ENCODE measurements at places on chromosomes 12 and 14. TPM values are rescaled to one million over a fixed set of nuclear protein-coding genes. Genes with fewer than 3 reads are reported as not detected.

The LBHD2 gene
- not detected for total RNA-seq

The TARBP2 gene
- total RNA-seq = 119 TPM

The FAIM2 gene
- total RNA-seq = not detected

The FOXA1 gene
- total RNA-seq = not detected

The PLCZ1 gene
- total RNA-seq = not detected

The TRPV4 gene
- not detected for total RNA-seq

The EML1 gene
- 19.2 TPM for total RNA-seq

The CLEC1B gene
- not detected for total RNA-seq

The MYH6 gene
- total RNA-seq = not detected

The GARIN6 gene
- total RNA-seq = not detected

The SERPINA10 gene
- not detected for total RNA-seq

The LRFN5 gene
- total RNA-seq = not detected

DNA sequence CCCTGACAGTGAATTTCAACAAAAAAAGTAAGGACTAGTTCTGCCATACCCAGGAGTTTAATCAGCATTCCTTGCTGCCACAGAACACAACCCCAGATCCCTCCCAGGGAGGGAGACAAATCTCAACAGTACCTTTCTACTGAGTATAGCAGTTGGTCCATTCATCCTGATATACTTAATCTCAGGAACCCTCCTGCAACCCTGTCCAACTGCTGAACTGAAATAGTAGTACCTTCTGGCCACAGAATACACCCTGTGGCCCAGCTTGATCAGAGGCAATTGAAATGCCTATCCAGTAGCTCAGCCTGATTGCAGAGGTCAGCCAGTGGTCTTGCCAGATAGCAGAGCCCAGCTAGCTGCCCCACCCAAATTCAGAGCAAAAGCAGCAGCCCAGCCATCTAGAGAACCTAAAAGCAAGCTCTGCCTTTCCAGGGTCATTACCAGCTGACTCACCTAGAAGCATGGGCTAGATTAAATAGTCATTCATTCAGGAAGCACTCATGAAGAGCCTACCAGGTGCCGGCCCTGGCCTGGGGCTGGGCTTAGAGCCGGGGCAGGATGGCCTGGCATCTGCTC lies 40.0 kb upstream of the RHOJ start:
- DNase-seq = no peak

GRCh38 chr12:105538880-105539279 lies 208.4 kb downstream of the C12orf75 start:
- DNase-seq = no peak

- peak; percentile 8 for DNase-seq
Observed at GRCh38 chr12:14810953-14811483, 3.0 kb downstream of the SMCO3 start.

DNA sequence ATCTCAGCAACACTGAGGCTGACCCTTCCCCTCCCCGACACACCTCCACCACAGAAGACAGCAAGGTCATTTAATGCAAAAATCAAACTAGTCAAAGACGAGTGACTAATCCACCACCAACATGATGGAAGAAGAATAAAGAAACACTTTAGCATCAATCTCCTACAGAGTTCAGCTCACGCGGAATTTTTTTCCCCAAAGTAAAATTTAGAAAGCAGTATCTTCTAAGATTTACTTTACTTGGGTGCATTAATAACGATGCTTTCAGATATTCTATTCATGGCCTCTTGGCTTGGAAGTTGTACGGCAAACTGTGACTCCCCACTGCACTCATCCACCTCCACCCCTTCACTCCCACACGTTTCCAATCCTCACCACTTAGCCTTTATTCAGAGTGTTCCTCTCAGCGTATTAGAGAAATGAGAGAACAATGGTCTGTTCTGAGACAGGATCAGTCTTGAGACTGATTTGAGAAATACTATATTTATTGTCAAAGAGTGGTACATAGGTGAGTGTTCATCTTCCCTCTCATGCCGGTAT lies 1.9 kb downstream of the EGLN3 start:
- DNase-seq = no peak

DNA sequence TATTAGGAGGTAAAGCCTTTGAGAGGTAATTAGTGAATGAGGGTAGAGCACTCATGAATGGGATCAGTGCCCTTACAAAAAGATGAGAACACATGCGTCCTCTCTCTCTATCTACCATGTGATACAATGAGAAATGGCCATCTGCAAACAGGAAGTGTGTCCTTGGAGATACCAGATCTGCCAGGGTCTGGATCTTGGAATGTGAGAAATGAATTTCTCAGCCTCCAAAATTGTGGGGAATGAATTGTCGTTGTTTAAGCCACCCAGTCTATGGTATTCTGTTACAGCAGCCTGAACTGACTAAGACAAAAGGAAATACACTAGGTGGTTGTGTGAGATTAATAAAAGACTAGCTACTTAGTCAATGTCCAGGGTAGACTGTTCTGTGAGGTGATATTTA lies 366.6 kb downstream of the NELL2 start:
- DNase-seq = no peak

- no peak for DNase-seq
Observed at GRCh38 chr12:125284945-125285685, 219.9 kb downstream of the AACS start.

- peak; percentile 50 for DNase-seq
Observed at GRCh38 chr12:92130999-92131398, 14.6 kb downstream of the BTG1 start.

GRCh38 chr12:21608196-21608595 lies 3.5 kb upstream of the GYS2 start:
- DNase-seq = no peak

DNA sequence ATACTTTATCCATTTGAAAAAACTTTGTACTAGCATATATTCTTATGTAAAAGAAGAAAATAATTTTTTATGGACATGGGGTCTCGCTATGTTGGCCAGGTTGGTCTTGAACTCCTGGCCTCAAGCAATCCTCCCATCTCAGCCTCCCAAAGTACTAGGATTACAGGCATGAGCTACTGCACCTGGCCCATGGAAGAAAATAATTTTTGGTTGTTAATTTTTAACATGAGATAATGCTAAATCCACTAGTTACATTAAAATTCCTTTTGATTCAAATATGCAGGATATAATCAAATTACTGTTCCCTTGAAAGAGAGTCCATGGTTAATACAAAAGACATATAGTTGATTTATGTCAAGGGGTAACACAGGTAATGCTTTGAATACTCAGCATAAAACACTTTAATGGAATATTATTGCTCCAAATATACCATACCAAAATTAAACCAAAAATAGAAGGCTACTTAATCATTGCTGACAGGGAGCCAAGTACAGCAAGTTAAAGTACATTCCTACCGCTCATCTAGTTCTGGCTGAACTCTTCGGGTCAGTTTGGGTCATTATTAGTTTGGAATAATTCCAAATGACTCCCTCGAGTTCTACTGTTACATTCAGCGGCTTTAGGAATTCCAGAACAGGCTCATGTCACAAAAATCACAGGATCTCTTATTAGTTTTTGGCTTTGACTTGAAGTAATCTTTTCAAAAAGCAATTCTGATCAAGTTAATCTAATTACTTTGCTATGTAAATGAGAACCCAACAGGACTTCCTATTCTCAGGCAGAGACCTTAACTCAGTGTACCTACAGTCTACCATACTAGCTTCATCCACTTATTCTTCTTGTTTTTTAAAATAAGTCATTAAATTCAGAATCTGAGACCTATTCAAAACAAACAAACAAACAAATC lies 6.1 kb downstream of the SOS2 start:
- DNase-seq = no peak

GRCh38 chr12:48302161-48302911 lies 48.4 kb downstream of the ZNF641 start:
- no peak for DNase-seq

DNA sequence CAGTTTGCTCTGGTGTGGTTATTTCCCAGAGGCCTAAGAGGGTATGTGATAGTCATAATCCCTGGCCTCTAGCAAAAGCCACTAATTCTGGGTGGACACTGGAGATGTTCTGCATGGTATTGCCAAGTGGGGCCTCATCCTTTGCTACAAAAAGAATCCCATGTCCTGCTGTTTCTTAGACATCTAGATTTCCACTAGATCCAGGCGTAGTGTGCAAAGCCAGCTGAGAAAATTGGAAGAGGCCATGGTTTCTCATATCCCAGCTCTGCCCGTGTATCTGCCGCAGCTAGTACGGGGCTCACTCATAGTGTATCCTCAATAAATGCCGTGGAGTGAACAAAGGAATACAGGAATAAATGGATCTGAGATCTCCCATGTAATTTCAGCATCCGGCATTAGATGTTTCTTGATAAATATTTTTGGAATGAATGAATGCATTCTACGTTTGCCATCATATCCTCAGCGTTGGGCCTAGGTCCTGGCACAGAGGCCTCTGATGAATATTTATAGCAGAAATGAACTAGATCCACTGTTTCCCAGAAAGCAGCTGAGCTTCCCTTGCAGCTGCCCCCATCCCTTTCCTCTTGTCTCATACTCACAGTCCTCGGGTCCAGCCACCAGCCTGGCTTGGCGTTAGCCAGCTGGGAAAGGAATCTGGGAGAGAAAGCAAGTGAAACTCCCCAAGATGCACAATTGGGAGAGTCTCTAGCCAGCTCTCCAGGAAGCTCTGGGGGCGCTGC lies 76.3 kb upstream of the NOS1 start:
- no peak for DNase-seq

DNA sequence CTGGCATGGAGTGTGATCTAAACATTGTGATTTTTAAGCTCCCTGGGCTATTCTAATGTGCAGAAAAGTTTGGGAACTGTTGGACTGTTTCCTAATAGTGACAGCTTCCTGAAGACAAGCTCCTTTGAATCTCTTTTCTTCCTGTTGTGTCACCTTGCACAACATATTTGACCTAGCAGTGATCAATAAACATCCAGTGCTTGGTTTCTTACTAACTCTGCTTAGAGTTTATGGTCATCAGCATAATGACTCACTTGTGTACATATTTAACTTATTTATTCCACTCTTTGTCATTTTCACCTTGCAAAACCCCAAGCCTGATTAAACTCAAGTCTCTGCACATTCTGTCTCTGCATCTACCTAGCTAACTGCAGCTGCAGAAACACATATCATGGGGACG lies 27.3 kb upstream of the TBC1D30 start:
- DNase-seq = no peak

DNA sequence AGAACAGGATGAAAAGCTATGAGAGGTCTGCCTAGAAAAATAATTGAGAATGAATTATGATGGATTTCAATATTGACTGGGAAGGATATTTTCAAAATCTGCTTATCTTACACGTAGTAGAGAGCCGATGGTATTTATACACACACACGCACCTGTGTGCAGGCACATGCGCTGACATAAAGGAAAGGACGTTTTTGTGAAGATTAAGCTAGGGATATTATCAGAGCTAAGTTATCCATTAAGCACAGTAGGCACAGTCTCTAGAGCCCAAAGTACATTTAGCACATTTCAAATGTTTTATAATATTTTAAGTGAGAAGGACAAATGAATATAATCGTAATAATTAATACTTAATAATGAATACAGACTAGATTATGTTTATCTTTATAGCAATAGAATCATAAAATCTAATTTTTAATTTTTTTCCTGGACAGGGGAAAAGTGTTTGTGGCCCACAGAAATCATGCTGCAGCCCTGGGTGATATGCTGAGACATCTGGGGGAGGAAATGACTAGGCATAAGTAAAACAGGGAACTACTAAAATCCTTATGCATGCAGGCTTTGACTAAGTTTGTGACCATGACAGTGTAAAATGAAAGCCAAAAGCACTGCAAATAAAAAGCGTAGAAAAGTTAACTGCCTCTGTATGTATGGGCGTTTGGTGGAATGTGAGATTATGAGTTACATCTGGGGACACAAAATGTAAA lies 146.1 kb downstream of the KITLG start:
- no peak for DNase-seq

DNA sequence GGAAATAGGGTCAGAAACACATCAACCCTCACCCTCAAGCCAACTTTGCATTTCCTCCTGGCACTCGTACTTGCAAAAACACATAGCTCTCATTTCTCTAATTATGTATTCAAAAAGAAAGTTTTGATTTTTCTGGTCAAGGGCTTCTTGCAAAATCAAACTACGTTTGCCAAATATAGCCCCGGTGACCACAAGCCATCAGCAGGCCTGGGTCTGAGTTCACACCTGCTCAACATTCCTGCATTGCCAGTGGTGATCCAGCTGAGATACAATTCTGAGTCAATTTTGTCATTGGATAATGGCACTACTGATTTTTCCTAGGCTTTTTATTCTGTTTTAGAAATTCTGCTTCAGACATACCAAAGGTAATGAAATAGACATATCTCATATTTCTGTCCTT lies 10.7 kb upstream of the BHLHE41 start:
- DNase-seq = no peak

DNA sequence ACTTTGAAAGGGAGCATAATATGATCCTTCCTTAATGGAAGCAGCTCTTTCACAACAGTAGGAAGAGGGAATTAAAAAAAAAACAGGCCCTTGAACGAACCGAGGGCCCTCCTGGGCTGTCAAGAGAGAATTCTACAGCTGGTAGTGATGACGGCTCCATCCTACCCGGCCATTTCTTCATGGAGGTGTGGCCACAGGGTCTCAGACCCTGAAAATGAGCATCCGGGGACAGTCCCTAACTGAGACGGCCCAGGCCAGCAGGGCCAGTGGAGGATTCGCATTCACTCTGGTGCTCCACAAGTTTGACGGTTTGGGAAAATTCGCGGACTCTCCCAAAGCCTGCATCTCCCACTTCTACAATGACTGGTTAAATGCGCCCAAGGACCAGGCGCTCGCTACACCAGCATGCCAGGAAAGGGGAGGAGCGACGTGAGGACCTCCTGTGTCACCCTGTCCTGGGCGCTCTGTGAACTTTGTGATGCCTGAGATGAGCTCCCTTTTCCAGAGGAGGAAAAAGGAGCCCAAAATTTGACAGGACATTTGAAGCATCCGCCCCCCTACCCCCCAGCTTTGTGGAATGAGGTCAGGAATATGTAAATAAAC lies 66.8 kb downstream of the BCL11B start:
- DNase-seq = no peak

DNA sequence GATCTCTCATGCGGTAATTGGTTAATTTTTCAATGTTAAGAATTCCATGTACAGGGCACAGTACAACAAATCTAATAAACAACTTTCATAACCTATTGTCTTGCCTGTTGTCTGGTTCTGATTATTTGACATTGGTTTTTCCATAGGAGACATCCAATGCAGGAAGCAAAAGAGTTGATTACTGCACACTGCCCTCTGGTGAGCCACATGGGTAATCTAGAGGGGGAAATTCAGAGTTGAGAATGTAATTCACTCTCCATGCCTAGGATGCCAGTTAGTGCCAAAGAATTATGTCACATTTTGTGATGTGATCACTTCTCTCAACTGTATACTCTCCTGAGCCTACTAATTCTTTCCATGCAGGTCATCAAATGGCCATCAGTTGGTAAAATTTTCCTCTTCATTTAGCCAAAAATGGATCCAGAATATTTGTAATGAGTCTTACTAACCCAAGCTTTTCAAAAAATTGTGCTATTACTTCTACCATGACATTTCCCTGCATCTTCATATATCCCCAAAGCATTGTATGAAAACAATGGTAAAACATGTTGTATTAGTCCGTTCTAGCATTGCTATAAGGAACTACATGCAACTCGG lies 17.7 kb upstream of the CCDC91 start:
- no peak for DNase-seq

DNA sequence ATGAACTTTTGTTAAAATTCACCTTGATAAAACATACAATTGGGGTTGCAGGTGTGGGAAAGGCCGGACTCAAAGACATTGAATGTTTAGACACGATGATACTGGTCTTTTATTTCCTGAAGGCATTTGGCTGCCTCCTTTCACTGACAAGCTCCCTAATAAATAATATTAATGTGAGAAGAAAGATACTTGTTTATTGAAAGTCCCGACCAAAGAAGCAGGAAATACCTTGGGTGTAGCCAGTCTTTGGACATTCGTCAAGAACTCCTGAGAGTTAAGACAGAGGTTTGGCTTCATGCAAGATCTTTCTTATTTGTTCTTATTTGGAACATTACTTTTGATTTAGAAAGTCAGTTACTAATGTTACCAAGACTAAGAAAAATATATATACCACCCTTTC lies 1133.8 kb upstream of the SEL1L start:
- DNase-seq = no peak
